ENCODE measurements at places on chromosomes 3 and 15.

DNA sequence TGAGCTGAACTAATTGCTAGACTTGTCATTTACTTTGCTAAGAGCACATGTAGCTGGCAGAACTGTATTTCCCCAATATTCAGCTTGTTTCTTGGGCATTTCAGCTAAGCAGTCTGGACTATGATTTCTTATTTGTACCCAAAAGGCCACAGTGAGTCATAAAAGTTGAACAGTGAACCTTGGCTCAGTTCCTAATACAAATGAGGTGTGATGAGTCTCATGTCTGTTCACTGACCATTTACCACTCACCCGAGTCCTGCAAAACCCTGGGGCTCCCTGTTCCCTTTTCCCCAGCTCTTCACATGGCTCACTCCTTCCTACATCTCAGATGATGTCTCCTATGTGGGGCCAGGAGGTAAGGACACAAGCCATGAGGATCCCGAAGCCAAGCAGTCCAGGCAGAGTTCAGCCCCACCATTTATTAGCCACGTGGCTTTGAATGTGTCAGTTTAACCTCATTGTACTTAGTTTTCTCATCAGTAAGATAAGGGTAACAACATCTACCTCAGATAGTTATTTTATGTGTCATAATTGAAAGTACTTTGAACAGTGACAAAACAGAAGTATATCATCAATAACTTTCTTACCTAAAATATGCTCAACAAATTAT lies 239.3 kb downstream of the IL5RA start:
- no peak for DNase-seq

DNA sequence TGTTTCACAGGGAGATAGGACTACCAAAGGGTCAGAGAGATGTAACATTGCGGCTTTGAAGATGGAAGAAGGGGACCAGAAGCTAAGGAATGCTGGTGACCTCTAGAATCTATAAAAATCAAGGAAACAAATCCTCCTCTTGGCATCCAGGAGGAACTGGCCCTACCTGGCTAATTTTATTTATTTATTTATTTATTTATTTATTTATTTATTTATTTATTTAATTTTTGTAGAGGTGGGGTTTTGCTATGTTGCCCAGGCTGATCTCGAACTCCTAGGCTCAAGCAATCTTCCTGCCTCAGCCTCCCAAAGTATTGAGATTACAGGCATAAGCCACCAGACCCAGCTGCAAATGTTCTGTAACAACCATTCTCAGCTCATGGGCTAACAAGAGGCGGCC lies 19.7 kb downstream of the MYL3 start:
- DNase-seq, result no peak

DNA sequence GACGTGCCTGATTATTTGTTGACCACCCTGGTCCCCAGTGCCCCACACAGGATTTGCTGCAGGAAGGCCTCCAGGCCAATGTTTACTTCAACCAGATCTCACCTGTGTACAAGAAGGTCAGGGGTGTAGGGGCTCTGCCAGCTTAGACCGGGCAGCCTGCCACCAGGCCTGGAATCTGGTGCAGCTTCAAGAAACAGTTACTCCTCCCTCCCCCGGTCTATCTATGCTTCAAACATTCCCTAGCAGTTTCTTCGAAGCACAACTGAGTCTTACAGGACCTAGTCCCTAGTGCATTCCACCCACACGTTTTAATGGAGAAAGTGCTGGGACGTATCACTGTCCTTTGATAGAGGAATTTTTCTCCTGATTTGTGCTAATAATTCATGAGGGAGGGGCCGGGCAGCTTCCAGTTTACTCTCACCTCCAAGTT lies 8.0 kb downstream of the SH3BP5 start:
- no peak for DNase-seq

- no peak for DNase-seq
Observed at GRCh38 chr15:90044916-90045371, 43.8 kb downstream of the ZNF710 start.

DNA sequence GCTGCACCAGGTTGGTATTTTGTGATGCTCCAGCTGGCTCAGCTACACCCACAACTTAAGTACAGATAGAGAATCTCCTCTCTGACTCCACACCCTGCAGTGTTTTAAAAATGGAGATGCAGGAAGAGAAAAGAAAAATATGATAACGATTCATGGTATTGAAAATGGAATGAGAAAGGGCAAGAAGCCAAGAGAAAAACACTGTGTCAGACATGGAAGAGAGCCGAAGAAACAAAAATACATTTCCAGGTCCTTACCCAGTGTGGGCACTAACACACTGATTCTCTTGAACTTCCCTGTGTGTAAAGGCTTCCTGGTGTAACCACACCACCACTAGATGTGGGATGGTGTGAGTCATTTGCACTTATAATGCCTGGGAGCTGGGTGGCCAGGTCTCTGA lies 93.1 kb downstream of the GMPS start:
- peak; percentile 12 for DNase-seq

DNA sequence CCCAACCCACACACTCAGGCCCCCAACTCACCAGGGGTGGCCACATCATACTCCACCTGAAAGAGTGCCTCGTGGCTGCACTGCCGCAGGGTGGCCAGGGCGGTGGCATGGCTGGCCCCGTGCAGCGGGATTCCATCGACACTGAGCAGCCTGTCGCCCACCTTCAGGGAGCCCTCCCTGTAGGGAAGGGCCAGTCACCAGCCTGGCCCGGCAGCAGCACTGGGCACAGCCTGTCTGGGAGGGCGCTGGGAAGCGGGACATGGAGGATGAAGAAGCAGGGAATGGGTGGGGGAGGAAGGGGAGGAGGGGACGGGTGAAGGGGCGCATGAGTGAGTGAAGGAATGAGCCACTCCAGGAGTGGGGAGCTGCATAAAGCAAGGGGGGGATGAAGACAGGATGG lies 18.5 kb downstream of the GRIP2 start:
- DNase-seq, result no peak

- DNase-seq, result no peak
Observed at GRCh38 chr3:14549256-14549919, 9.2 kb upstream of the GRIP2 start.

DNA sequence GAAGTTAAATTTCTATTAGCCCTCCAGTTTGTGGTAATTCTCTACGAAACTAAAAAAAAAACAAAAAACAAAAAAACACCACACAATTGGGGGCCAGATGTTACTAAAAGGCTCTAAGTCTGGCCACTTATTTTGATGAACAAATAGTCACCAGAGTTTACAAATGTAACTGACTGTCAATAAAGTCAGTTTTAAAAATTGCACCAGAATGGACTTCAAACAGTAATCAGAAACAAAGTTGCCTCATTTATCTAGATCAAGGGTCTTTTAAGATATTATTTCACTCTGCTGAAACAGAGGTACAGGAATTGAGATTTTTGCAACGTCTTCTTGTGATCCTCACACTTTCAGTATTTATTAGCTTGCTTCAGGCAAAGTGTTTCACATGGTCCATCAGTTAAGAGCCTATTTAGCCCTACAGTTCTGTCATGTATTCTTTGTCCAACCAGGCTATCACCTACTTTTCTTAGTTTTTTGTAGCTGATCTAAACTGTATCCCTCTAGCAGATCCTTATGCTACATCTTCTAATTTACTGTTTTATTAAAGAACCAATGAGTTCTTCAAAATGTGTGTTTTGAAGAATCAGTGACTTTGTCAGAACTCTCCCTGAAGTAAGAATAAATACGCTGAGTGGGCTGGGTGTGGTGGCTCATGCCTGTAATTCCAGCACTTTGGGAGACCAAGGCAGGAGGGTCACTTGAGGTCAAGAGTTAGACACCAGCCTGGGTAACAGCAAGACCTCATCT lies 74.7 kb downstream of the ANKRD28 start:
- DNase-seq, result no peak

- no peak for DNase-seq
Observed at GRCh38 chr3:186940967-186941366, 10.6 kb downstream of the ST6GAL1 start.

All from MV-4-11 (cell line).